ENCODE measurements at places on chromosomes 16 and 17.

DNA sequence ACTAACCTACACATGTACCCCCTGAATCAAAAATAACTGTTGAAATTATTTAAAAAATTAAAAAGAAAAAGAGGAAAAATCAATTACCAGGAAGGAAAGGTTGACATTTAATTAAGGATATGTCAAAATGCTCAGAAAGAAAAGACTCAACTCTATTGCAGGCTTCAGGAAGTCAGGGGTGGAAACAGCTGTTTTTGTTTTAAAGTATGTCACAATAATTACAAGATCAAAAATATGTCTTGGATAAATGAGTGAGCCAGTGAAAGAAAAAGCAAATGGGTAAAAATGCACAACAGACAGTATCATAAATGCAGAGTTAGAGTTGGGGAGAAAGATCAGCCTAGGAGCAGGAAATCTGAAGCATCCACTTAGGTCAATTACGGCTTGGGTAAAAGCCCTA is 146.0 kb downstream of the CDH11 start:
- DNase-seq: no peak

DNA sequence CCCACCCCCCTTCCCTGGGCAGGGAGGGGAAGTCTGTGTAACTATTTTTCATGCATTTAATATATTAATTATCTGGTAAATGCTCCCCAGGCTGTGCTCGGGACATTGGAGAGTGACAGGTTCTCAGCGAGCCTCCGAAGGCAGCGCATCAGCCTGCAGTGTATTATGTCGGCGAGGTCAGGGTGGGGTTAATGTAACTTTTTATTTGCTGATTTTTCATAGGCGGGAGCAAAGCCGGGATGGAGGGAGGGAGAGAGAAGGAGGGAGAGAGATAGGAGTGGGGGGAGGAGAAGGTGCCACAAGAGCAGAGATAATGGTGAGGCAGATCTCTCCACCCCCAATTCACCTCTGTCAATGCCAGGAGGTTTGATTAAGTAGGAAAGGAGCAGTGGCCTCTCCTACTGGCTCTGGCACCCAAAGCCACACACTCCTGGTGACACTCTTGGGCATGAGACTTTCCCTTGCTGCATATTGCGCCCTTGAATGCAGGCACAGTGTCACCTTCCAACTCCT is 104.0 kb downstream of the MRM1 start:
- DNase-seq: no peak

- DNase-seq: no peak
Observed at GRCh38 chr16:26111900-26112299, 420.1 kb downstream of the HS3ST4 start.

- no peak for DNase-seq
Observed at GRCh38 chr17:40224718-40225550, 5.8 kb downstream of the WIPF2 start.

DNA sequence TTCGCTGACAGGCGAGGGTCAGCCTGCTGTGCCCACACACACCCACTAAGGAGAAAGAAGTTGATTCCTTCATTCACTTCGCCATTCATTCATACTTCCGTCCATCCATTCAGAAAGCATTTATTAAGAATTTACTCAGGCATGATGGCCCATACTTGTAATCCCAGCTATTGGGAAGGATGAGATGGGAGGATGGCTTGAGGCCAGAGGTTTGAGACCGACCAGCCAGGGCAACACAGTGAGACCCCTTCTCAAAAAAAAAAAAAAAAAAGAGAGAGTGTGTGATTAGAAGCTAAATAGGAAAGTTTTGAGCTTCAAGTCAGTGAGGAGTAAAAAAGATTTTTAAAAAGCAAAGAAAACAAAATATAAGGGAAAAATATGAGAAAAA is 8.7 kb downstream of the CES2 start:
- no peak for DNase-seq

- no peak for DNase-seq
Observed at GRCh38 chr17:1593630-1593931, 31.0 kb upstream of the PITPNA start.

DNA sequence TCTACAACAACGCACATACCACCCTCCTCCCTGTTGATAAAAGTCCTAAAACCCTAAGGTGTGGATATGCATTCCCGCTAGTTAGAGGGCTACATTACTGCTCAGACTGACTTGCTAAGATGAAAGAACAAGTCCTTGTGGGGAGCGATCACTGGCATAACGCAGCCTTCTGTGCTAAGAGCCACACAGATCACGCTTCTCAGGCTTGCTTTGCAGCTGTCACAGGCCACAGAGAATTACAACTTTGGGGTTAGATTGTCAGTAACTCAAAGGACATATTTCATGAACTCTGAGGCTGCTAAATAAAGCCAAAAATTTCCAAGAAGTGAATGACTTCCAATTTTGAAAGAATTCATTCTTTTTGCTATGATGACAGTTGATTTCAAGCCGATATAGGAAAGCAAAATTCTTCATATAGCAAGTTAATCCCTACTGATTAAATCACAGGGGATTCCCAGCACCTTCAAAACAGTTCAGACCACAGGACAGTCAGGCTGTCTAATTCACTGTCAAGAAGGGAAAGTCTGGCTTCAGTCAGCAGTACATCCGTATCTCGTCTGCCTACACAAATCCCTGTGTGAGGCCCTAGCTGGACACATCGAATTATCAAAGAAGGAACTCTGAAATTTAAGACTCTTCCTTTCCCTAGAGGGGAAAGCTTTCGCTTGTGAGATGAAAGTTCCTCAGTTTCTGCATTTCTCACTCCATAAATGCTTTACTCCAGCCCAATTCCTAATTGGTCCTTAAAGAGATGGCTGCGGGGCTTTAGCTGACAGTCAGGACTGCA is 107.1 kb downstream of the VPS53 start:
- DNase-seq: no peak

DNA sequence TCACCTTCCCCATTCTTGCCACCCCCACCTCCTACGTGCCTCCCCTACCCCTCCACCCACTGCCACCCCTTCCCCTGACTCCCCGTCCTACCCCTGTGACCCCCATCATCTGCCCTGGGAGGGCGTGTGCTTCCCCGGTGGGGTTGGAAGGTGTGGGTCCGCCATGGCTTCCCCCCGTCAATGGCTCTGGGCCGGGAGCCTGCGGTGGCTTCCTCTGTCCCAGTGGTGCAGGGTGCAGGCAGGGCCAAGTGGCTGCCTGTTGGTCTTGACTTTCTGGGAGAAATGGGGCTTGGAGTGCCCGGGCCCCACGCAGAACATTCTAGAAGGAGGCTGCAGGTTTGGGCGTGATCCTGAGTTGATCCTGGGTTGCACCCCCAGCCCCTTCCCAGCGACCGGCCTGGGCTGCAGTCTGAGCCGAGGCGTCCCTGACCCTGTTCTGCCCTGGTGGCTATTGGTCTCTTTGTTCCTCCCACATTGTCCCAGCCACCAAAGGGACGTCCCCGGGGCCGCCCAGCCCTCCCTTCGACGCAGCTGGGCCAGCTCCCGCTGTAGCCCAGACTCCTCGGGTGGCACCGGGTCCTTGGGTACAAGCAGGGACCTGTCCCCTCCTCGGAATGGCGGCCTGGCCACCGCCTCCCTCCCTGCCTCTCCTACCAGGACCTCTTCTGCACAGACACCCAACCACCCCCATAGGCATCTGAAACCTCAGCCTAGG is 25.7 kb downstream of the GSE1 start:
- DNase-seq: no peak

GRCh38 chr17:38969281-38969680 is 2.1 kb upstream of the FBXO47 start:
- DNase-seq: no peak

DNA sequence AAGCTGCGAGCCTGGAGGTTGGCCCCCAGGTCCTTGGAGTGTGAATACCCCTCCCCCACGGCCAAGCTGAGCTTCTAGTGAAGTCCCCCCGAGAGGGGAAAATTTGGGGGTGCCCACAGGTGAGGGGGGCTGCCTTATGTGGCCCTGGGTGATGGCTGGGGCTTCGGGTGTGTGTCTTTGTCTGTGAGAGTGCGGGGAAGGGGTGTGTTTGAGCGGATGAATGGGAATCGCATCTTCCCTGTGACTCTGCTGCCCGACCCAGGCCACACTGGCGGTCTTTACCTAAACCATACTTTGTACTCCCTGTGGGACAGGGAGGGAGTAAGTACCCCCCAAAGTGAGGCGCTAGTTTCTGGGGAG is 1.3 kb downstream of the SBK1 start:
- DNase-seq: no peak

DNA sequence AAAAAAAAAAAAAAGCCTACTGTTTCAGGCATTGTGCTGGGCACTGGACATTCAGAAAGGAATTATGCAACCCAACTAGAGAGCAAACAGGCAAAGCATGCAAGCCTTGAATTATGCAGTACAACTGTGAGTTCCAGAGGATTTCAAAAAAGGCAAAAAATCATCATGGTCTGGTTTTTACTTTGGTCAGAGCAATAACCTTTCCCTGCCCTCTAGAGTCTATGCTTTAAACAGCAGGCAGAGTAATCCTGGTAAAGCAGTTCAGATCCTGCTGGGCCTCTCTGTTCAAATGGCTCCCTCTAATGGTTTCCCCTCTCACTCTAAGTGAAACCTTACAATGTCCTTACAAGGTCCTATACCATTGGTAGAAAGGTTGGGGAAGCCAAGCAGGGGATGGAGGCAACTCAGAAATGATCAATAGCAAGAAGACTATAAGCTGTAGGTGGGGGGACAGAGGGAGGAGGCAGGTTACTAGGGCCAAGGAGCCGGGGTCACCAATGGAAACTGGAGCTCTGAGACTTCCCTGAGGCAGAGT is 4.6 kb upstream of the TAF15 start:
- DNase-seq: no peak

GRCh38 chr16:22938647-22939046 is 124.7 kb downstream of the HS3ST2 start:
- DNase-seq: no peak

DNA sequence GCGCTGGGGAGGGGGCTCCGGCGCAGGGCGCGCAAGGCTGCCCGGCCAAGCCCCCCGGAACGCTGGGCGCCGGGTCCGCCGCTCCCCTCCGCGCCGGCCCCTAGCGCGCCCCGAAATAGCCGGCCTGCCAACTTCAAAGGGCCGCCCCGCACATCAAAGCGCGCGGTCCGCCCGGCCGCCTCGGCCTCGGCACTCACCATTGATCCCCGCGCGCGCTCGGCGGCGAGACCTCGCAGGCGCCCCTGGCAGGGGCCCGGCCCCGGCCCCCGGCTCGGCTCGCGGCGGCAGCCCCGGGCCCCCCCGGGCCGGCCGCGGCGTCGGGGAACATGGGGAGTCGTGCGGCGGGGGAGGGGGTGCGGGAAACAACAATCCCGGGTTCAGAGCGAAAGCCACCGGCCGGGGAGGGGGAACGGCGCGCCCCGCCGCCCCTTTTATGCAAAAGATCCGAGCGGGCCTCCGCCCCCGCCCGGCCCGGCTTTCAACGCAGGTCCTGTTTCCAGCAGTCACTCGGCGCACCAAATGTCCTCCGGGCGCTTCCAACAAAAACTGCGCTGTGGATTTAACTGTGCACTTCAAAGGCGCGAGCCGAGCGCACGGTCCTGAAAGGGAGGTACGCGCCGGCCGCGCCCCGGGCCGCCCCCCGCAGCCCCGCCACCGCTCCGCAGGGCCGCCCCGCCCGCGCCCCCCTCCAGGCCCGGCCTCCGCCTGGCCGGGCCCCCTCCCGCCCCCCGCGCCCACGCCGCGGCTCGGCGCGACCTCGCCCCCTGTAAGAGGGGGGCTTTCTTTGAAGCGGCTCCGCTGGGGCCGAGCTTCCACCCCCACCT is 608 bp downstream of the AXIN2 start:
- DNase-seq: peak; percentile 38

DNA sequence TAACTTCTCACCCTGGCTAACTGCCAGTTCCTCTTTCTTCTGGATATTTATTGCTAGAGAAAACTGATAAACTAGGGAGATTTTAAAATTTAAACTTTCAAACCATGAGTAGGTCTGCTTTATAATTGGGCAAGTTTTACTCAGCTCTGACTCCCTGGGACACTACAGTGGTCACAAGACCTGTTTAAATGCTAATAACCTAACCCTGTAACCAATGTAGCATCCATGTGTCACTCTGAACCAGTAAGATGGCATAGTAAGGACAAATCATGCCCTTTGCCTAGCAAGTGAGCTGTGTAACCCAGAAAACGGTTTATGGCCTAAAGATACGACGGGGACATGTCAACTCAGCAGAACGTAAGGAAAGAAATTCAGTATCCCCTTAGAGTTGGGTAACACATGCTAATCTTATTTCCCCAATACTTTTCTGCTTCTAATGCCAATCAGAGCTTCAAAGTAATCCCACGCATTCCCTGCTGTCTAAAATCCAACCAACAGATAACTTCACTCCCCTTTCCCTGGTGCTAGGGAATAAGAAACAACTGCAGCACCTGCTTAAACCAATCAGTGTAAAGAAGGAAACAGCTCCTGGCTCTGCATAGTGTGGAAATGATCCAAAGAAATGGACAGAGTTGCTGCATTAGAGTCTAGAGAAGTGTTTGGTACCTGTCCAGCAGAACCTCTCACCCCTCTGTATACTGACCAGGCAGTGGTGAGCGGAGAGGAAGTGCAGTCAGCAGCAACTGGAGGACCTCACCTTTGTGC is 85.7 kb downstream of the NCOR1 start:
- no peak for DNase-seq

DNA sequence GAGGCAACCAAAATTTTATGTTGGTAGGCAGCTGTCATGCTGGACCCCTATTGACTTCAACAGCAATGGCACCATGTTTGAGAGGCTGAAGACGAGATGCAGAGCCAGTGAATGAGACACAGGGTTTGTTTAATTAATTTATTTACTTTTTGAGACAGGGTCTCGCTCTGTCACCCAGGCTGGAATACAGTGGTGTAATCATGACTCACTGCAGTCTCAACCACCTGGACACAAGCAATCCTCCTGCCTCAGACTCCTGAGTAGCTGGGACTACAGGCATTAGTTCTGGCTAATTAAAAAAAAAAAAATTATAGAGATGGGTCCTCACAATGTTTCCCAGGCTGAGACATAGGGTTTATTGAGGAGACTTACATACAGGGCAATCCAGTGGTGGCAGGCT is 36.2 kb upstream of the PPM1D start:
- no peak for DNase-seq

DNA sequence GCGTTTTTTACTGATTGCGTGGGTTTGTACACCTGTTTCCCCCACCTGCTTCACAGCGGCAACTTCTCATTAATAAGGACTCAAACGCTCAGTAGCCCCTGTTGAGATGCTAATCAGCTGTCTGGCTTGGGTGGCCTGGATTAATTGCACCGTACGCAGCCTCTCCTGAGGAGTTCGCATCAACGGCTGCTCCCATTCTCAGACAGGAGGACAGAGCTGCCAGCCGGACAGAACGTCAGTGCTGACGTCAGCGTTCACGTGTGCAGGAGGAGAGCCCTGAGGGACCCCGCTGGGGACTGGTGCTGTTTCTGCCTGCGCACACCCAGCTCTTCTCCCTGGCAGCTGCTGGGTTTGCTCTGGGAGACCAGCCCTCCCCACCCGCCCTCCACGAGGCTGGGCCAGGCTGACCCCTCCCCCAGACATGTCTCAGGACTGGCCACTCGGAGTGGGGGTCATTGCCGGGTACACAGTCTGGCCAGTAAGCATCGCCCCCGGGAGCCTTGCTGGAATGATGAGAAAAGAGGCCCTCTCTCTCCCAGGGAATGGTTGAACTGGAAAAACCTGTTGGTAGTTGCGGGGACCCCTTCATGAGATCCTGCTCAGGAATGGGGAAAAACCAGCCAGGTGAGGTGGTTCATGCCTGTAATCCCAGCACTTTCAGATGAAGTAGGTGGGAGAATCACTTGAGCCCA is 5.7 kb upstream of the BANP start:
- DNase-seq: no peak
